GM10248 (cell line): ENCODE measurements at places on chromosomes 4 and X.

DNA sequence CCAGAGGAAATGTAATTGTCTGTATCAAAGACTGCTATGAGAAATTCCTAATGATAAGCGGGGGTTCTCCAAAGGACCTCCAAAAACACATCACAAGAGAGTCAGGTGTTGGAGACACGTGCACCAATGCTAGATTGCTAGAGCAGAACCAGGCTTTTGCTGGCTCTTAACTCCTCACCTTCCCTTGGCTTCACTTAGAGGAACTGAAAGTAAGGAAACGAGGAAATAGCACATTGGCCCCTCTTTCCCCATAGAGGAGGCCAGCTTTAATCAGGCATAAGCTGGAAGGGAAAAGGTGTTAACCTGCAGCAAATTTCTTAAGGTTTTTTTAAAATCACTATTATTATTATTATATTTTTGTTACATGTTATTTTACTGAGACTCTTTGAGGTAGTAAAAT is 13.6 kb downstream of the OTC start:
- DNase-seq: no peak

DNA sequence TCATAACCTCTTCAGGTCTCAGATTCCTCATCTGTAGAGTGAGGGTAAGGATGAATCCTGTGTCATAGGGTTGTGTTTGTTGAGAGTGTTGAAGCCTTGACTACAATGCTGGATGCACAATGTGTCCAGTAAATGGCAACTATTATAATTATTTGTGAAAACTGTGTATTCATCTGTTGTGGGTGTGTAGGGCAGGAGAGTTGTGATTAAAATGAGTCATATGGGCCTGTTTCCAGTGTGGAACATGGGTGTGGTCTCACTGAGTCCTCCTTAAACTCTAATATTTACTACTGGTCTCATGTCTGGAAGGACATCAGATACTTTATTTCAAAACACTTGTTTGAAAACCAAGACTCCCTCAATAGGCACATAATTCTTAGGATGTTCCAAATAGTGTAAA is 208.5 kb upstream of the CASK start:
- no peak for DNase-seq

DNA sequence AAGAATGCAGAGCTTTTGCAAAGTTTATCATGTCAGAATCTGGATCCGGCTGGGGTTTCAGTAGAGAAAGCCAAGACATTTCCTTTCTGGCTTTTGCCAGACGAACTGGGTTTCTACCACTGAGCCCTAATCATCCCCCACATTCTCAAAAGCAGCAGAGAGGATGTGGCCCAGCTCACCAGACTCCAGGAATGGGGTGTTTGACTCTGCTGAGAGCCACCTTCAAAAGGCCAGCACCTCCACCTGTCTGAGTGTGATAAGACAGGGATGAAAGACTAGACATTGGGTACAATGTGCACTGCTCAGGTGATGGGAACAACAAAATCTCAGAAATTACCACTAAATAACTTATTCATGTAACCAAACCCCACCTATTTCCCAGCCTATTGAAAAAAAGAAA is 25.7 kb upstream of the CCKAR start:
- DNase-seq: no peak

DNA sequence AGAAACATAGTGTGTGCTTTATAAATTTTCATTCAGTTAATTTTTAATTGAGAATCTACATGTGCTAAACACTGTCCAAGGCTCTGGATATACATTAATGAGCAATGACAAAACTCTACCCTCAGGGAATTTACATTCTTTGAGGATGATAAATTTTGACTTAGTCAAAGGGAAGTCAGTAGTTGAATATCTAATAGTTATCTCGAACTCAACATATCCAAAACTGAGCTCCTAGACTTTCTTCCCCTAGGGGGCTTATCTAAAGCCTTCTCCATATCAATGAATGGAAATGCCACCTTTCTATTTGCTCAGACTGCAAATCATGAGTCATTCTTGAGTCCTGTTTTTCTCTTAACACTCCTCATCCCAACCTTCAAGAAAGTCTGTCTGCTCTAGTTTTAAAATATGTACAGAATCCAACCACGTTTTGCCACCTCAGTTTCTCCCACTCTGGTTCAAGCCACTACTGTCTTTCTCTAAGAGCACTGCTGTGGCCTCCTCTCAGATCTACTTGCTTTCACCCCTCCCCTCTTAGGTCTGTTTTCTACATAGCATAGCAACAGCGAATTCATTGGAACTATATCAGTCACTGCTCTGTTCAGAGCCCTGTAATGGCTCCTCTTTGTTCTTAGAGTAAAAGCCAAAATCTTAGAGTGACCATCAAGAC is 9.5 kb downstream of the PARM1 start:
- no peak for DNase-seq

GRCh38 chr4:116132946-116133345 is 952.4 kb downstream of the TRAM1L1 start:
- DNase-seq: no peak

GRCh38 chr4:82715731-82716617 is 82.6 kb downstream of the SCD5 start:
- no peak for DNase-seq

DNA sequence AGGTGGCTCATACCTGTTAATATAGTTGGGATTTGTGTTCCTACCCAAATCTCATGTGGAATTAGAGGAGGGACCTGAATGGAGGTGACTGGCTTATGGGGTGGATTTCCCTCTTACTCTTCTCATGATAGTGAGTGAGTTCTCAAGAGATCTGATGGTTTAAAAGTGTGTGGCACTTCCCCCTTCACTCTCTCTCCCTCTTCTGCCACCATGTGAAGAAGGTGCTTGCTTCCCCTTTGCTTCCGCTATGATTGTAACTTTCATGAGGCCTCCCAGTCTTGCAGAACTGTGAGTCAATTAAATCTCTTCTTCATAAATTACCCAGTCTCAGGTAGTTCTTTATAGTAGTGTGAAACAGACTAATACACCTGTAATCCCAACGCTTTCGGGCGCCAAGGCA is 28.3 kb upstream of the WDR19 start:
- DNase-seq: no peak
